ENCODE measurements at places on chromosomes 13 and 19.

- DNase-seq, result no peak
Observed at GRCh38 chr13:106418556-106418955, 116.9 kb downstream of the EFNB2 start.

DNA sequence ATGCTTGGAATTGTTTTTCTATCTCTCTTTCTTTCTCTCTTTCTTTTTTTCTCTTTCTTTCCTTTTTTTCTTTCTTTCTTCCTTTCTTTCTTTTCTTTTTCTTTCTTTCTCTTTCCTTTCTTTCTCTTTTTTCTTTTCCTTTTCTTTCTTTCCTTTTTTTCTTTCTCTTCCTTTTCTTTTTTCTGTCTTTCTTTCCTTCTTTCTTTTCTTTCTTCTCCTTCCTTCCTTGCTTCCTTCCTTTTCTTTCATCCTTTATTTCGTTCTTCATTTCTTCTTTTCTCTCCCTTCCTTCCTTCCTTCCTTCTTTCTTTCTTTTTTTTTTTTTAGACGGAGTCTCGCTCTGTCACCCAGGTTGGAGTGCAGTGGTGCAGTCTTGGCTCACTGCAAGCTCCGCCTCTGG is 1.9 kb upstream of the MEX3D start:
- DNase-seq, result no peak

- DNase-seq, result no peak
Observed at GRCh38 chr13:27148900-27149299, 22.7 kb downstream of the USP12 start.

GRCh38 chr13:20981370-20982095 is 79.0 kb upstream of the XPO4 start:
- DNase-seq, result no peak

- no peak for DNase-seq
Observed at GRCh38 chr19:19276386-19276785, 3.3 kb upstream of the TM6SF2 start.

GRCh38 chr19:13013649-13014048 is 18.4 kb downstream of the NFIX start:
- DNase-seq, result no peak

- DNase-seq, result no peak
Observed at GRCh38 chr13:110944968-110945927, 30.4 kb upstream of the ANKRD10 start.

Measured in T-helper 1 cell (primary cell).